ENCODE measurements at places on chromosomes 2 and 18. TPM values are rescaled to one million over a fixed set of nuclear protein-coding genes. Genes with fewer than 3 reads are reported as not detected.

The ACTR1B gene
- 69.8 TPM for polyA plus RNA-seq

DNA sequence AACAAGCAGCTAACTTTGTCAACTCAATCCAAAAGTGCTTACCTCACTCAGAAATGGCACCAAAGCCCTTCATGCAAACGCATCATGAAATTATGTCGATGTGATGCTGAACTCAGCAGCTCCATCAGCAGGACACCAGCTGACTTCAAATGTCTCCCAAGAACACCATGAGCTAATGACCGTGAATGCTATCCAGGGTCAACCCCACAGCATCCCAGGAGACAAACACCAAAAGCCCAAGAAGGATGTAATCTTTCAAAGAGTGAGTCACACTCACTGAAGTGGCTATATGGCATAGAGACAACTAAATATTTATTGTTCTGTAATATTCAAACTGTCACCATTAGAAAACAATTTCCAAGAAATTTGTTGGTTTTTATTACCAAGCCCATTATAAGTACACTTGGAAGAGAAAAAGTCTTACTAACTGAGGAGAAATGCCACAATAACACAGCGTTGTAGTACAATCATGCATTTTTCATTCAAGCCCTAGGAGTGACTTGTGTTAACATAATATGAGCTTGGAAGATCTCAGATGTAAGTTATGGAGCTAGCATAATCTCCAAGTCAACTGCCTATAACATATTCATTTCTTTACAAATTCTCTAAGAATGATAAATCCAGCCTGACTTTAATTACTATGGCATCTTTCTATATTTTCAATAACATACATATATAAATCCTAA, 165.0 kb upstream of the CCDC68 start:
- DNase-seq = no peak

The CDKL4 gene
- polyA plus RNA-seq = 0.56 TPM

GRCh38 chr18:3931542-3932112, 481.7 kb downstream of the TGIF1 start:
- DNase-seq = no peak

The MAB21L4 gene
- 11.2 TPM for polyA plus RNA-seq

GRCh38 chr18:21663578-21663977, 41.0 kb downstream of the ABHD3 start:
- no peak for DNase-seq

The RUFY4 gene
- polyA plus RNA-seq = 0.36 TPM

DNA sequence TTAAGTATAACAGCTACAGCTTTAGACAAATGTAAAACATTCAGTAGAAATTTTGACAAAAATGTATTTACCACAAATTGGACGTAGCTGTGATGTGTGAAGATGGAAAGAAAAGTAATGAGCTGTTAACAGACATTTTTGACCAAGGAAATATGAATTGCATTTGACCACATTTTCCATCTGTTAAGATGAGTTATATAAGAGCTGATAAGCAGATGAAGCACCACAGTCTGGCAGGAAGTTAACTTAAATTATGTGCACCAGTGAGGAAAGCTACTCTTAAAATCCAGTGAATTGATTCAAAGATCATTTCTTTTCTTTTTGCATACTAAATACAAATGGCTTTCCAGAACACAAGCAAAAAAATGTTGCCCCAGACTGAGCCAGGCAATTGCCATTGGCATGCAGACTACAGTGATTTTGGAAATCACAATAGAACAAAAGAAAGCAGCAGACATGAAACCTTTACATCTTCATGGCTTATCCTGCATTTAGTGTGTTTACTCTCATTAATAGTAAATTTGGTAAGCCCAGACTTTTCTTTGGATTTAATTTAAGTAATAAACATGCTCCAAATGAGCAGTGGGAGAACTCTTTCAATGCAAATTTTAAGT, 493.7 kb downstream of the TMX3 start:
- DNase-seq = no peak

DNA sequence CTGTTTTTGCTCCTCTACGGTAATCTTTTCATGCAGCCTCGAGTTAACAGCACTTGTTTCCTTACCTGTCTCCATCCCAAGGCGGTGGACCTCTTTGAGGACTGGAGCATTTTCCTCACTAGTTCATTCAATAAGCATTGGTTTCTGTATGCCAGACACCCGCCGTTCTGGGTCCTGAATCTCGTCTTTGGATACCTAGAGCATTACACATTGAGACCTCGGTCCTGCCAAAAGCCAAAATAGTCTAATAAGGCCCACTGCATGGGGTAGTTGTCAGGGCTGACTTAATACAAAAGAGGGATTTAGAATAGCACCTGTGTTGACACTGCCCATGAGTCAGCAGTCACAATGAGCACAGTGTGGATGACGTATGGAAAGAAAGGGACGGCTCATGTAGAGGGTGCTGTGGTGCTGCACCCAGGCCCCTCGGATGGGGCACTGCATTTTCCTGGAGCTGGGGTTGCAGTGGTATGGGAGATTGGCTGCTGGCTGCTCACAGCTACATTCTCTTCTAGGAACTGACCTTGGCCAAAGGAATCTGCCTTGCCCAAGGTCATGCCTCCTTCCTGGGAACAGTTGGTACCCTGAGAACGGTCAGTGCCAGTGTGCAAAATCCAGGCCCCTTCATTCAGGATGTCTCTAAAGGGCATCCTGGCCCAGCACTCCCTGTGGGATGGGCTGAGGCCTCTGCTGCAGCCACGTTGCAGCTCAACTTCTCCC, 126.9 kb upstream of the NCK2 start:
- DNase-seq = no peak

DNA sequence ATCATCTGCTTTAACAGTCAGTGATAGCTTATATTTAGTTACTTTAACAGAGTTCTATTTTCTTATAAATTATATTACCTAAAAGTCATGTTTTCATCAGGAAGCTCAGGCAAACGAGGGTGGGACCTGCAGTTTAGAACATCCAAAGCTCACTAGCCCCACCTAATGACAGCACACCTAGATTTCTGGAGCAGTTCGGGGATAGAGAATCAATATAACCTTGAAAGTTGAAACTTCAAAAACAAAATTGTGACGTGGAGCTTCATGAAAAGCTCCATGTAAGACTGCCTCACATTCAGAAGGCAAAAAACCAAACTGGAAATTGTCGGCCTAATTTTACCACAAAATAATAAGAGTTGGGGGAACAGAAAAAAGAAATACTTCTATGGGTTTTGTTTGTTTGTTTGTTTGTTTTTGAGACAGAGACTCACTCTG, 185.9 kb upstream of the CCDC150 start:
- no peak for DNase-seq

- DNase-seq = no peak
Observed at GRCh38 chr2:108585436-108585835, 51.2 kb downstream of the LIMS1 start.

- DNase-seq = no peak
Observed at GRCh38 chr18:25283781-25284180, 68.2 kb downstream of the ZNF521 start.

The SPATA3 gene
- not detected for polyA plus RNA-seq

DNA sequence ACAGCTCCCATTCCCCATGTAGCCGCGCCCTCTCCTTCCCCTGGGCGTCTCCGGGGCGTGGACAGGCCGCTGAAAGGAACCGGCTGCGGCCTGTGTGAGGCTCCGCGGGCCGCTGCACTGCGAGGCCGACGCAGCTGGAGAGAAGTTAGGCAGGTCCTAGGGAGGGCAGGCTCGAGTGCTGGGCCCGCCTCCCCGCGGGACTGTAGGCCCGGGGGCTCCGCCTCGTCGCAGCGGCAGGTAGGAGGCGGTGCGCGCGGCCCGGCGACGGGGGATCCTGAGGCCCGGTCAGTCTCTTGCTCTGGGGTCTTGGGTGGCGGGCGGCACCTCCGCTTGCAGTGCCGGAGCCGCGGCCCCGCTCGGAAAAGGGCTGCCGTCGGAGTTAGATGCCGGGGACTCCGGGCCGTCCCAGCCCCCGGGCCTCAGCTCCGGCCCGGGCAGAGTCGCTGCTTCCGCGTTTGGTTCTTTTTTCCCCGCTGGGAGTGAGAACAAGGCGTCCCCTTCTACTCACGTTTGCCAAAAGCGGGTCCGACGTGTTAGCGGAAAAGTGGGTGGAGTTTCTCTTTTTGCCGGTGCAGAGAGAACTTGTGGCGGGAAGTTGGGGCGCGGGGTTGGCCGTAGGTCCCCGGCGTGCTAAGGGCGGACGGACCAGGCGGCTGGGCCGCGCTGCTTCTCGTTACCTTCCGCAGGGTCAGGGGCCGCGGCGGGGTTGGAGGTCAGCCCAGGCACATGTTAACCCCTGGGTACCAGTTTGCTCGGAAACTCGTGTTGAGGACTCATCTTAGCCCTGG, at the start of gene VRK2:
VRK2 (plus strand) TSS at position 222 of the 788 bp plus-strand sequence. CDS start 2,026 bp downstream, outside the sequence.
- peak; percentile 89 for DNase-seq

The IL18RAP gene
- polyA plus RNA-seq = 0.17 TPM

DNA sequence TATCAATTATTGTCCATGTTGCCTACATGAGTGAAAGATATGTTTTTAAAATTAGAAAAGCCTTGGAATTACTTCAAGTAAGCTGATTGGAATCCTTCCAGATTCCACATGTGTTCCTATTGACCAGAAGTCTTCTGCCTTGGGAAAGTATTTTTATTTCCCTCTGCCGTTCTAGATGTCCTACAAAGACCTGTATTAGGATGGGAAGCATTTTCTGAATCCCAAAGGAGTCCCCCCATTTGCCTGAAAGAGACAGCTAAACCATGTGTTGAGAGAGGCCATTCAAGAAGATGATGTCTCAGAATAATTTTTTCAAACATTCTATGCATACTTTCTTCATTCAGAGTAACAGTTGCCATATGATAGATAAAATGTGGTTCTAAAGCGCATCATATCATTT, 19.0 kb upstream of the MYO1B start:
- no peak for DNase-seq

The CDK5R2 gene
- 0.13 TPM for polyA plus RNA-seq

DNA sequence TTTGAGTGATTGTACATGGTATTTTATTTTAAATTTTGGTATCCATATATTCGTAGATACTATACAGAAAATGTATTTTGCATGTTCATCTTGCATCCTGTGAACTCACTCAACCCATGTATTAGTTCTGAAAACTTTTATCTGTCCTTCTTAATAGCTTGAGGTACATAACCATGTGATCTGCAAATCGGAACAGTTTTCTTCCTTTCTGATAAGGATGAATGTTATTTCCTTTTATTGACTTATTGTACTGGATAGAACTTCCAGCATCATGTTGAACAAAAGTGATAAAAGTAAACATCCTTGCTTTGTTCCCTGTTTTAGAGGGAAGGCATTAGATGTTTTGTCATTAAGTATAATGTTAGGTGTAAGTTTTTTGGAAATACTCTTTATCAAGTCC, 554.7 kb downstream of the GALR1 start:
- no peak for DNase-seq

DNA sequence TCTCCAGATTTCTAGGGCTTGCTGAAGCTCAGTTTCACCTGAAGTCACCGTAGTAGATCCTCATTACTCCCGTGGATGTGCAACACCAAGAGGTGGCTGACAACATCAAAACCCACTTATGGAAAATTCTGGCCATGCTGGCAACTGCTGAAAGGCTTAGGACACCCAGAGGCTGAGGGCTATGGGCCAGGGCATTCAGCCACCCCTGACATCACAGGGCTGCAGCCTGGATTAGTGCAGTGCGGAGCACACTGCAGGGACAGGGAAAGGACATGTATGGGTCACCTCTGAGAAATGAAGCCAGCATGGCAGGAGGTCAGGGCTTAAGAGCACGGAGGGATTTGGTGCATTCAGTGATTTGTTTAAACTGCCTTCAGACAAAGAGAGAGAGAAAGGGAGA, 300.6 kb downstream of the TDRD15 start:
- DNase-seq = no peak

DNA sequence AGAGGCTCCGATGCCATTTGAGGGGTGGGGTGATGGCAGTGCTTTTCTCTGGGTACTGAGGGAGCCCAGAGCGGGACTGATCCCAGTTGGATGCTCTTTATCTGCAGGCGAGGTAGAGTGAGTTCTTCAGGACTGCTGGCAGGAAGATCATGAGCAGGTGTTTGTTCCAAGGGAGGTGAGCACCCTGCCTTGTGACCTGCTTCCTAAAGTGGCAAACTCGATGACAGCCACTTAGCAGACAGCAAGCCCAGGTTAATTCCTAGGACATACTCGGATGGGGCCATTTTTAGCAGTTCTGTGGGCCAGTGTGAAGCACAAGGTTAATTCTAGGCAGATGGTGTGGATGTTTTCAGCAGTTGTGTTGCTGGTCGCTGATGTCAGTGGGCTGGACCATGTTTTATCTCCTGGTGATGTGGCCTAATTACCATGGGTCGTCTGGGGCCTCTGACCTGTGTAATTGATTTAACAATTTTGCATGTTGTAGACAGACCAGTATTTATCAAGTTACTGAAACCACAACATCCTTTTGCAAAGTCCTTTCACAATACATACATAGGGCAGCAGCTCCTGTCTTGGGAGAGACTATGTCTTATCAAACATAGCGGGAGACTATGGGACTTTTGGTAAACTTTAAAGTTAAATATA, 4.9 kb downstream of the FKBP1B start:
- DNase-seq = no peak

DNA sequence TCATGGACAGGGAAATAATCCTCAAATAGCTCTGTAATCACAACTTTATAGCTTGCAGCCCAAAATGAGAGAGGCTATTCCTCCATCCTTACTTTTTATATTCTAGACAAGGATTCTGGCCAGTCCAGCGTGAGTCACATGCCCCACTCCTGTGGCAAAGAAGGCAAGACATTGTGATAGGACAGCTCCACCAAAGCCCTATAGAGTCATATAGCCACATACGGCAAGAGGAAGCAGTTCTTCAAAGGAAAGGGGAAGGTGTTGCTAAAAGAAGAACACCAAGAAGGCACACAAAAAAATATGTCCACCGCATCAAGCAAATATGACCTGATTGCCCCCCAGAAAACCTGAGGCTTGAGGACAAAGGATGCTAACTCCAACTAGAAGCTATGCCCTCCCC, 3.4 kb upstream of the GFPT1 start:
- no peak for DNase-seq

GRCh38 chr2:104766683-104767082, 87.2 kb upstream of the POU3F3 start:
- no peak for DNase-seq

DNA sequence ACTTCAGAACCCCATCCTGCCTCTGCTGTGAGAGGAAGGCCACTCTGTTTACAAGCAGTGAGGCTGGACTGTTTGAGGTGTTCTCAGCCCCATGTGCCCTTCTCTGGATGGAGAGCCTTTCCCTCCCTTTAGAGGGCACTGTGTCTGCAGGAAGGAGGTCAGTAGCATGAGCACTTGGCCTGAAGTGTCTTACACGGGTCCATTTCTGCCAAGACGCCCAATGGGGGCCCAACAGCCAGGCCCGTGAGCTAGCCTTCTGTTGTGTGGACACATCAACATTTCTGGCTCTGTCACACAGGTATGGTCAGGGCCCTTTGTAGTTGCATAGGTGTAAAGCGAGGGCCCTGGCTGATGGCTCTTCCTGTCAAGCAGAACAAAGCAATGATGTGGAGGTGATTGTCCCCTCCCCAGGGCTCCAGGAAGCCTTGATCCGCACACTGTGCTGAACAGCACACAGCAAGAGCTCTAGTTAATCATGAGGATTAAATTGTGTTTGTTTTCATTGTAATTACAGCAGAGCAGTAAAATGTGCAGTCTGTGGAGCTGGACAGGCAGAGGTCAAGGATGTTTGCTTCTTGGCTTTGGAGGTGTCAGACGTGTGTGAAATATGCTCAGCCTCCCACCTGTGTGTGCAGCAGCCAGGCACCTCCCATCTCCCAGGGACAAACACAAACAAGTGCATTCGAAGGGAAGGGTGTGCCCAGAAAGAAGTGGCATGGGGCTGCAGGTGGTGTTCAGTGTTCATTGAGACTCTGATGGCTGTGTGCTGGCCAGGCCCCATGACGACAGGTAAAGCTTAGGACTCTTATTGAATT, 132.1 kb downstream of the SH3RF3 start:
- peak; percentile 73 for DNase-seq

- no peak for DNase-seq
Observed at GRCh38 chr2:230085201-230085600, 16.5 kb upstream of the SLC16A14 start.

The PDCD1 gene
- polyA plus RNA-seq = 0.21 TPM

The IAH1 gene
- polyA plus RNA-seq = 42.0 TPM
